ENCODE measurements at places on chromosomes 2 and 18.

- H3K27ac ChIP-seq = no peak overlapping the region
- no peak for DNase-seq
- H3K4me3 ChIP-seq = no peak overlapping the region
- peaks cover 11% of the 10 kb centered on the region for H3K4me1 ChIP-seq
Observed at GRCh38 chr2:133326652-133327397, 241.4 kb downstream of the NCKAP5 start.

DNA sequence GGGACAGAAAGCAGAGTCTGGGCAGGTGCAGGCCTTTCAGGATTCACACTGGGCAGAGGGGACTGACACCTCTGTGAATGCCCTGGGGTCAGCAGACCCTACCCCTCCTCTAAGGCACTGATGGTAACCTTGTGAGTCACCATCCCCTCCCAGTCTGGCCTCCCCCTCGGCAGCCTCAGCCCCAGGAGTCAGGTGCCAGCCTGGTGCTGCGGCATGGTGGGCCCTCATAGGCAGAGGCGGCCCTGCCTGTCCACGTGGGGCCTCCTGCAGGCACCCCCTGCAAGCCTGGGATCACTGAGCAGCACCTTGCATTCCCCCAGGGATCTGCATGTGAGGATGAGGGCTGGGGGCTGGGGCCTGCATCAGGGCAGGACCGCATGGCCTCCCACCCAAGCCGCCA lies 4.8 kb upstream of the GPR17 start:
- H3K4me1 ChIP-seq = peaks cover 24% of the 10 kb centered on the region
- peaks cover 7% of the 10 kb centered on the region for H3K27me3 ChIP-seq

- no peak overlapping the region for H3K27ac ChIP-seq
- no peaks in the 10 kb centered on the region for H3K36me3 ChIP-seq
- no peak for DNase-seq
- H3K27me3 ChIP-seq = peaks cover 7% of the 10 kb centered on the region
Observed at GRCh38 chr18:25739376-25739775, 351.0 kb downstream of the SS18 start.

DNA sequence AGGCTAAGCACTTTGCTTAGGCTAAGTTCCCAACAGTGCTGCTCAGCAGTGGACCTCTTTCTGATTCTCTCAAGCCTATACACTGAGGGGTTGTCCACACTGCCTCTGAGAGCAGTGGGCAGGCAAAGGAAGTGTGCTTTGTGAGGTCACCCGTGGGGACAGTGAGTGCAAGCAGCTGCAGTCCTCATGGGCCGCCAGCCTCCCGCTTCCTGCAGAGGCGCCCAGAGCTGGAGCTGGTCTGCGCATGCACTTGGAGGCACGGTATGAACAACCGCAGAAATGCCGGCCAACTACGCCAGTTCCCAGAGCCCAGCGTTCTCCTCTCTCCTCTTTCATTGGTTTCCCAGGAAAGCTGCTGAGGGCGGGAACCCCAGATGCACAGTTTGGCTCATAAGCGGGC lies 149.5 kb upstream of the DLX2 start:
- DNase-seq = no peak
- H3K4me3 ChIP-seq = no peak overlapping the region
- H3K4me1 ChIP-seq = peaks cover 47% of the 10 kb centered on the region
- H3K36me3 ChIP-seq = no peaks in the 10 kb centered on the region
- no peak overlapping the region for H3K27ac ChIP-seq
- H3K27me3 ChIP-seq = no peaks in the 10 kb centered on the region

DNA sequence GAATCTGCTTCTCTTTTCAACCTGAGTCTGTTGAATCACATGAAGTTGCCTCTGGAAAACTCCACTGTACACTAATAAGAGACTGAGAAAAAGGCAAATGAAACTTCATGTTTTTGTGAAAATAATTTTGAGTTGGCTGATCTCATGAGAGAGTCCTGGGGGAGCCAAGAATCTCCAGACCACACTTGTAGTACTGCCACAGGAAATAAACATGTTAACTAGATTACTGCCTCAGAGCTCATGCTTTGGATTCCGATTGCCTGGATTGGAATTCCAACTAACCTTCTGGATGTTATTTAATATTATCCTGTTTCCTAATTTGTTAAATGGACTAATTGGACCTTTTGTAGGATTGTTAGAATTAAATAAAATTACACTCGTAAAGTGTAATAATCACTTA lies 25.2 kb downstream of the NUP35 start:
- H3K36me3 ChIP-seq = peaks cover 90% of the 10 kb centered on the region
- no peaks in the 10 kb centered on the region for H3K27me3 ChIP-seq
- H3K27ac ChIP-seq = no peak overlapping the region
- H3K4me3 ChIP-seq = no peak overlapping the region
- no peak for DNase-seq

GRCh38 chr2:177606636-177607035 lies 214.1 kb downstream of the AGPS start:
- H3K36me3 ChIP-seq = peaks cover 11% of the 10 kb centered on the region
- no peak overlapping the region for H3K27ac ChIP-seq
- peaks cover 30% of the 10 kb centered on the region for H3K4me1 ChIP-seq

DNA sequence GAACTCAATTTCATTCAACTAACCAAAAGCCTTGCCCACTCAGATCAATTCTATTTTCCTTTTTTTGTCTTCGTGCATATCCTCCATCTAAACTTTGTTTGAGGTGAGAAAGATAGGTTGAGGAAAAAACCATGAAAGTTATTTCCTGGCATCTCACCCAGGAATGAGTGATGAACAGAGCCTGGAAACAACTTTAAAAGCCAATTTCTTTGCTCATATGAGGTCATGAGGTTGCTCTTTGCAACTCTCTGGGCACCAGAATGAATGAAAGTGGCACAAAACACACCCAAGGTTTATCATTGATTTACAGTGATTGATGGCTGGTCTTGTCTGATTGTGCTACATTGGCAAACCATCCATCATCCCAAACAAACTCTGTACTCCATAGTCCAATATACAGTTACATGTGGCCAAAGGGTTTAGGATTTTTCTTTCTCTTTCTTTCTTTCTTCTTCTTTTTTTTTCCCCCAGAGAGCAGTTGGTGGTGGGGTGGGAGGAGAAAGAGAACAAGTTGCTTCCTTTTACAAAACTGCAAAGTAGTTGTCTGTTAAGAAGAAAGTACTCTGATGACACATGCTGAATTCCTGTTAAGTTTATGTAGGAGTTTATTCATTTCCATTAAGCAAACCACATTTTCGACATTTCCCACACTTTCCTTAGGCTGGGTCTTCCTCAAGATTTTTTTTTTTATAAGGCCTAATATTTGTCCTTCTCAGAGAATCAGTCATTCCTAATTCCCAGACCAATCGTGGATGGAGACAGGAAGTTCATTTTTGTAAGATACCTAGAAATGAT lies 575.9 kb upstream of the ZEB2 start:
- no peaks in the 10 kb centered on the region for H3K27me3 ChIP-seq
- no peak overlapping the region for H3K4me3 ChIP-seq
- no peak for DNase-seq

GRCh38 chr2:174342686-174343342 lies 8.1 kb downstream of the SP9 start:
- peak; percentile 35 for DNase-seq
- H3K4me3 ChIP-seq = peak overlapping the region; percentile 83
- H3K4me1 ChIP-seq = peaks cover 51% of the 10 kb centered on the region
- no peak overlapping the region for H3K27ac ChIP-seq

- no peak for DNase-seq
- H3K36me3 ChIP-seq = no peaks in the 10 kb centered on the region
- H3K4me3 ChIP-seq = no peak overlapping the region
- no peaks in the 10 kb centered on the region for H3K27me3 ChIP-seq
Observed at GRCh38 chr18:67331857-67332256, 184.7 kb downstream of the DSEL start.

- H3K27me3 ChIP-seq = no peaks in the 10 kb centered on the region
- no peak for DNase-seq
- no peak overlapping the region for H3K4me3 ChIP-seq
Observed at GRCh38 chr2:47487498-47487875, 84.5 kb downstream of the MSH2 start.

- DNase-seq = no peak
- no peak overlapping the region for H3K4me3 ChIP-seq
- H3K27ac ChIP-seq = no peak overlapping the region
- no peaks in the 10 kb centered on the region for H3K36me3 ChIP-seq
- peaks cover 8% of the 10 kb centered on the region for H3K4me1 ChIP-seq
- H3K27me3 ChIP-seq = peaks cover 2% of the 10 kb centered on the region
Observed at GRCh38 chr2:178912416-178913048, 105.3 kb upstream of the TTN start.

- peaks cover 5% of the 10 kb centered on the region for H3K36me3 ChIP-seq
- DNase-seq = no peak
- H3K27ac ChIP-seq = peak overlapping the region; percentile 69
- no peak overlapping the region for H3K4me3 ChIP-seq
Observed at GRCh38 chr2:238097201-238097987, 2.7 kb upstream of the ESPNL start.

DNA sequence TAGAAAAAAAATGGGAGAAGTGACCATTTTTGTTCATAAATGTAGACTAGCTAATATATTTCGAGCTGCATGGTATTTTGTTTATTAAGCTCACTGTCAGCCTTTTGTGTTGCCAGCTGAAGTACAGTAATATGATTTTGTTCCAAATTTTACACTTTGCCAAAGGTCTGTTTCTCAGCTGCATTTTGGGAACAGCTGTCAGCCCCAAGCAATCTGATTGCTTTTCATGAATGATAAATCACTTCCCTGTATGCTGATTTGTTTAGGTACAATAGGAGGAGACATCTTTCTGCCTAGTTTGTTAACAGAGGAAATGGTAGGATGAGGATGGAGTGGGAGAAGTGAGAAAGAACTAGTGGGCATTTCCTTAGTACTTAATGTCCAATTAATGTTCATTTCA lies 79.3 kb downstream of the NABP1 start:
- no peak overlapping the region for H3K4me3 ChIP-seq
- no peak overlapping the region for H3K27ac ChIP-seq

GRCh38 chr2:218259099-218259961 lies 1.5 kb upstream of the GPBAR1 start:
- peak overlapping the region; percentile 24 for H3K4me3 ChIP-seq
- H3K36me3 ChIP-seq = peaks cover 21% of the 10 kb centered on the region
- DNase-seq = no peak
- no peaks in the 10 kb centered on the region for H3K27me3 ChIP-seq
- H3K27ac ChIP-seq = peak overlapping the region; percentile 66
- H3K4me1 ChIP-seq = peaks cover 49% of the 10 kb centered on the region

- H3K4me3 ChIP-seq = no peak overlapping the region
- no peak for DNase-seq
- no peaks in the 10 kb centered on the region for H3K36me3 ChIP-seq
- H3K4me1 ChIP-seq = peaks cover 38% of the 10 kb centered on the region
Observed at GRCh38 chr18:74868461-74868860, 270.8 kb downstream of the ZNF407 start.

GRCh38 chr2:236903978-236904377 lies 181.7 kb upstream of the COPS8 start:
- DNase-seq = no peak
- no peak overlapping the region for H3K27ac ChIP-seq
- H3K27me3 ChIP-seq = peaks cover 38% of the 10 kb centered on the region
- no peak overlapping the region for H3K4me3 ChIP-seq
- H3K36me3 ChIP-seq = no peaks in the 10 kb centered on the region
- peaks cover 42% of the 10 kb centered on the region for H3K4me1 ChIP-seq

- H3K27me3 ChIP-seq = peaks cover 14% of the 10 kb centered on the region
- DNase-seq = no peak
Observed at GRCh38 chr18:3840766-3841165, 390.8 kb downstream of the TGIF1 start.

DNA sequence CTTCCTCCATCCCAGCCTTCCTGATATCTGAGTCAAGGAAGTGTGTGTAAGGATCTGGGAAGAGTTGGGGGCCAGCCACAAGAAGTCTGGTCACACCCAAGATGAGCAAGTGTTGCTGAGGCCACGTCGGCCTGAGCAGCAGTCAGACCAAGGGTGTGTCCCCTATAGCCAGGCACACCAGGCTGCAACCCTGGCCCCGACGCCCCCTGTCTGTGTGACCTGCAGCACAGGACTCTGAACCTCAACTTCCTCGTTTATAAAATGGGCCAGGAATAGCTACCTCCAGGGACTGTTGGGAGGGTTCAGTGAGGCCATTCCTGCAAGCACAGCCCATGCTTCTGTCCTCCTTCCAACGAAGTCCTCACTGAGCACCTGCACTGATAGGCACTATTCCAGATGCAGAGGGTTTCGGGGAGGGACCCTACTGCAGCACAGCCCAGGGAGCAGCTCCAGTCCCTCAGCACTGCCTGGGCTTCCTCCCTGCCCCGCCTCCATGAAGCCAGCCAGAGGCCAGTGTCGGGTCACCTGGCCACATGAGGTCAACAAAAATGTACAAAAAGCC lies 13.3 kb downstream of the LIMS2 start:
- DNase-seq = peak; percentile 3
- peaks cover 32% of the 10 kb centered on the region for H3K4me1 ChIP-seq
- no peaks in the 10 kb centered on the region for H3K36me3 ChIP-seq
- H3K27me3 ChIP-seq = peaks cover 55% of the 10 kb centered on the region
- H3K27ac ChIP-seq = no peak overlapping the region

GRCh38 chr2:72155737-72156136 lies 8.1 kb upstream of the CYP26B1 start:
- H3K36me3 ChIP-seq = no peaks in the 10 kb centered on the region
- H3K27me3 ChIP-seq = peaks cover 58% of the 10 kb centered on the region
- DNase-seq = no peak

DNA sequence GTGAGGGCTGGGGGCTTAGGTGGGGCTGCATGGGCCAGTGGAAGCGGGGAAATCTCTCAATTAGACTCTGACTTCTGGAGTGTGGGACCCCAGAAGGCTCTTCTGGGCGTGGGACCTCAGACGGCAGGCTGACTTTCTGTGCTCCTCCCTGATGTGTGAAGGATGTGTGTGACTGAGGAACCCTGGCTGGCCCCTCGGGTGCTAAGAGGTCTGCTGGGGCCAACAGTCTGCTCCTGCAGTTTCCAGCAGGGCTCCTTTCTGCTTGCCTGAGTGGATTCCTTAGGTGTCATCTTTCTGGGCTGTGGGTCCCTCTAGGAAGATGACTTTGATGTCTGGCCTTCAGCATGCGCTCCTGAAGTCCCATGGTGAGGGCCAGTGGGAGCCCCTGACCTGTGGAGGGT lies 167.5 kb downstream of the DYSF start:
- peaks cover 8% of the 10 kb centered on the region for H3K27me3 ChIP-seq
- no peak overlapping the region for H3K27ac ChIP-seq
- no peak overlapping the region for H3K4me3 ChIP-seq

DNA sequence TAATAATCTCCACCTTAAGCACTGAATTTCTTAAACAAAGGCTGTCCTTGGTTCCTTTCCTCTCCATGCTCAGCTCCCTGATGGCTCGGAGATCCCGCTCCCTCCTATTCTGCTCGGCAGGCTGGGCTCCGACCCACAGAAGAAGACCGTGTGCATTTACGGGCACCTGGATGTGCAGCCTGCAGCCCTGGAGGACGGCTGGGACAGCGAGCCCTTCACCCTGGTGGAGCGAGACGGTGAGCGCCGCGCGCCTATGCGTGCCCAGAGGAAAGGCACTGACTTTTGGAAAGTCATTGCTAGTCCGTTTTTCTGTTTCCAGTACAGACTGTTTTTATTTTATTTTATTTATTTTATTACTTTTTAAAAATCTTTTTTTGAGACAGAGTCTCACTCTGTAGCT lies 9.6 kb downstream of the CNDP2 start:
- peaks cover 67% of the 10 kb centered on the region for H3K36me3 ChIP-seq
- H3K4me3 ChIP-seq = no peak overlapping the region
- H3K27me3 ChIP-seq = peaks cover 3% of the 10 kb centered on the region

- peaks cover 3% of the 10 kb centered on the region for H3K27me3 ChIP-seq
- H3K27ac ChIP-seq = no peak overlapping the region
- peaks cover 5% of the 10 kb centered on the region for H3K36me3 ChIP-seq
- no peak for DNase-seq
Observed at GRCh38 chr2:58483307-58483706, 242.2 kb upstream of the FANCL start.

GRCh38 chr18:48133671-48134251 lies 203.3 kb upstream of the SMAD2 start:
- H3K27me3 ChIP-seq = peaks cover 58% of the 10 kb centered on the region
- no peak overlapping the region for H3K27ac ChIP-seq
- no peaks in the 10 kb centered on the region for H3K36me3 ChIP-seq
- DNase-seq = no peak
- peaks cover 62% of the 10 kb centered on the region for H3K4me1 ChIP-seq
- no peak overlapping the region for H3K4me3 ChIP-seq

Measured in nephron progenitor cell (in vitro differentiated cells).